ENCODE measurements at places on chromosomes 11 and 22.

DNA sequence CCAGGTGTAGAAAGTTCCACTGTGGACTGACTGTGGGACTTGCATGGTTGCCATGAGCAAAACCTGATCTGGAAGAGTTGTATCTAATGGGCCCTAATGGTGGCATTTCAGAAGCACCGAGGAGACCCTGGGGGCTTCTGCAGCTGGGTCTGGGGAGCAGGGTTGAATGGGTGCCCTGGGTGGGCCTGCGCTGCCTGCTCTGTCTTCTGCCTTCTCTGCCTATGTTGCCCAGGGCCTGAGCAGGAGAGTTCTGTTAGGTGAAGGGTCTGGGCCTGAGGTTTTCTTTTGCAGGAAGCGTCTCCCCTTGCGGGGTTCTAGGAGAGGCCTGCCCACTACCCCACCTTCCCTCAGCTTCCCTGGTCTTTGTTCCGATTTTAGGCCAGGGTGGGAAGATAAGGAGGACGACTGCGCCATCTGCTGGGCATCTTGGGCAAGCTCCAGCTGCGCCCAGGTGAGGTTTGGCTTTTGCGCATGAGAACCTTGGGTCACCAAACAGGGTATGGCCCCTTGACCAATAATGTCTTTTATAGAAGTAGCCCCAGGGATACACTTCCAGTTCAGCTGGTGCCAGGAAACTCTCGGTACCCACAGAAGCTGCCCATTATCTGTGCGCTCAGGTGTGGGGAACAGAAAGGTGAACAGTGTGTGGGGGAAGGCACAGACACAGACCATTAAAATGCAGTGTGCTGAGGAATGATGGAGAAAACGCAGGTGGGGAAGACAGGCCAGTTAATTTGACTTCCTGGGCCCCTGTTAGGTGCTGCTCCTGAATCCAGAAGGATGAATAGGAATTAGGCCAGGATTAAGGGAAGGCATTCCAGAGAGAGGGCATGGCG, 23.2 kb downstream of the COMMD9 start:
- DNase-seq = no peak

GRCh38 chr11:67309661-67310061, 6.3 kb downstream of the SSH3 start:
- no peak for DNase-seq

DNA sequence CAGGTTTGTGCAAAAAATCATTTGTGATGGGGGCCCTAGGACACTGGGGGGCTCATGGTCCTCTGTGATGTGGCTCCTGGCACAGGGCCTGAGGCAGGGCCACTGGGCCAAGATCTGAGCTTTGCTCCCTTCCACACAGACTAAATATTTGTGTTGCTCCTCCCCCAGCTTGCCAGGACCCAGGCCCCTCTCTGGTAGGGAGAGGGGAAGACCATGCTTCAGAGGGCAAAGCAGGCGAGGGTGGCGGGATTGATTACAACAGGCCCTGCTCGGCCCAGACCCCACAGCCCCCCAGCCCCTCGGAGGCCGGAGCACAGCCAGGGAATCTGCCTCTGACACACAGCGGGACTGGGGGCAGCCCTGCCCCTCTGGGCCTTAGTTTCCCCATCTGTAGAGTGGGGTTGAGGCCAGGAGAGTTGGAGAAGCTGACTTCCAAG, 29.0 kb downstream of the WNT11 start:
- no peak for DNase-seq

- no peak for DNase-seq
These were observed 38.6 kb upstream of the MMP13 start for GRCh38 chr11:102994105-102994504.
